ENCODE measurements at places on chromosomes 1 and 21.

DNA sequence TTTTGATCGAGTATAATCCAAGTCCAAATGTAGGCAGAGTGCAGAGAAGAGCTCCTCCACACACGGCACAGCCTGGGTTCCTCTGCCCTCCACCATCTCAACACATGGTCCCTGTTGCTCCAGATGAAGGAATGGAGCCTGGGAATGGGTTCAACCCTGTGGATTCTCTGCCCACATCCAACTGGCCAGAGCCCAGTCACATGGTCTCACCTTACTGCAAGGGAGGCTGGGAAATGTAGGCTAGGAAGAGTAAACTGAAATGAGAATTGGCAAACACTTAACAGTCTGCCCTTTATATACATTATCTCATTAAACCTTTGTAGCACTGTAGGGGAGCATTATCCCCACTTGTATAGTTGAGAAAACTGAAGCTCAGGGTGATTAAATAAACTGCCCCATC, 60.1 kb upstream of the RAB4A start:
- no peak for DNase-seq

GRCh38 chr1:84174051-84174556, 30.0 kb downstream of the PRKACB start:
- DNase-seq = no peak

- no peak for DNase-seq
Observed at GRCh38 chr1:225121095-225121494, 191.6 kb downstream of the DNAH14 start.

- no peak for DNase-seq
Observed at GRCh38 chr1:10653370-10654125, 142.9 kb downstream of the CASZ1 start.

- DNase-seq = no peak
Observed at GRCh38 chr1:212119397-212119837, 83.9 kb downstream of the DTL start.

DNA sequence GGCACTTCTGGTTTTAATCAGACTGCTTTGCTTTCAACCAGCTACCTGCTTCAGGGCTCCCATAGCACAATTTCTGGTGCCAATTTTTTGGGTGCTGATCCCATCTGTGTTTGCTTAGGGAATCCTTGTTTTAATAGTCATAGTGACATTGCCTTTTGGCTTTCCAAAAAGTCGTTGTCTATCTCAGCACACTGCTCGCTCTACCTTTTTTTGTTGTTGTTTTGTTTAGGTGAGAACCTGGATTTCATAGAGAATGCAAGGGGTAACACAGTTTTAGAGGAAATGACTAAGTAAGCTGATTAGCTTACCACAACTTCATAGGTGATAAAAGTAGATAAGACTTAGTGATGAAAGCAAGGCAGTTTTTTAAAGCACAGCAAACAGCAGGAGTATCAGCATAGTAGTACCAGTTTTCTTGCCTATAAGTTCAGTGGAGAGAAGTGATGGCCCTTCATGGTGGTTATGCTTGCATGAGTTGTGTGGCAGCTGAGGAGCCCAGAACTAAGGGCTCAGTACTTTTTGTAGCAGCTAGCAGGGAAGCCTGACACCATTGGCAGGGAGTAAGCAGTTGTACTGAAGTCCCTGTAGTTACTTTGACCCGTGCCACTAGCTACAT, 31.3 kb downstream of the NEK7 start:
- DNase-seq = no peak

GRCh38 chr1:65277605-65278347, 31.6 kb upstream of the DNAJC6 start:
- no peak for DNase-seq

DNA sequence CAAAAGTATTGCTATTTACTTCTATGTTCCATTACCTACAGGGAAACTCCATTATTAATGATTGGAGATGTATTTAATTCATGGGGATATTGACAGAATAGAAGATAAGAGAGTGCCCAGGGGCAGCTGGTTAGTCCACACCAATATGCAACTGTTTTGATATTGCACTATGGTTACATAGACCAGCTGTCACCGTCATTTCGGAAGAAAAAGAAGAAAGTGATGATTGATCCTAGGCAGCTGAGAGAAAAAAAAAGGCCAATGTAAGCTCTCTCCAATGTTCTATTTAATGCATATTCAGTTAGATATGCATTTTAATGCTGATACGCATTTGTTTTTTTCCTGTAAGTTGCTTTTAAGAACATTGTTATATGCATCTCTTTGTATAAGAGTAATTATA, 1367.2 kb downstream of the KCNT2 start:
- peak; percentile 92 for DNase-seq

- no peak for DNase-seq
Observed at GRCh38 chr1:116971965-116972673, 29.4 kb upstream of the CD101 start.

GRCh38 chr1:104795931-104796330, 1046.2 kb downstream of the AMY1C start:
- DNase-seq = no peak

DNA sequence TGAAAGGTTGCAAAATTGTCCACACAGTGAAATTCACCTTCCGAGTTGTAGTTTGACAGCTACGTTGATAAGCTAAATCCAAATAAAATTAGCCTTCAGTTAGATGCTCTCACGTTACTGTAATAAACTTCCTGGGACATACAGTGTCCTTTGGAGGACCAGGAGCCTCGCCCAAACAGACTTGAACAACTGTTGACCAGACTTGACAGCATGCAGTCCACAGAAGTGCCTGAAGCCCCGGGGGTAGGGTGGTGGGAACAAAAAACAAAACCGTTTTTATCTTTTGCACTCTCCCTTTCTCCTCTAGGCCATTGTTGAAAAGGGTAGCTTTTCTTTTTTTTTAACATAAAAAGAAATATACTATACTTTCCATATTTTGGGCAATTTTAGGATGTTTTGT, 172.8 kb upstream of the SAMSN1 start:
- peak; percentile 9 for DNase-seq

GRCh38 chr1:163583661-163584181, 262.0 kb downstream of the NUF2 start:
- peak; percentile 8 for DNase-seq

GRCh38 chr1:66335859-66336640, 197.9 kb upstream of the SGIP1 start:
- peak; percentile 53 for DNase-seq

DNA sequence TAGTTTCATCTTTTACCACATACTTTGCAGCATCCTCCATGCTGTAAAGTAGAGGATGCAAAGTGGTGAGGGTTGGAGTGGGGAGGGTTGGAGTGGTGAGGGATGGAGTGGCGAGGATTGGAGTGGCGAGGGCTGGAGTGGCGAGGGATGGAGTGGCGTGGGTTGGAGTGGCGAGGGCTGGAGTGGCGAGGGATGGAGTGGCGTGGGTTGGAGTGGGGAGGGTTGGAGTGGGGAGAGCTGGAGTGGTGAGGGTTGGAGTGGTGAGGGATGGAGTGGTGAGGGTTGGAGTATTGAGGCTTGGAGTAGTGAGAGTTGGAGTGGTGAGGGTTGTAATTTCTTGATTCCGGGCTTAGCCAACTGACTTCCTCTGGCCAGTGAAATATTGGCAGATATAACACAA, 618.3 kb downstream of the MRPL39 start:
- DNase-seq = no peak

DNA sequence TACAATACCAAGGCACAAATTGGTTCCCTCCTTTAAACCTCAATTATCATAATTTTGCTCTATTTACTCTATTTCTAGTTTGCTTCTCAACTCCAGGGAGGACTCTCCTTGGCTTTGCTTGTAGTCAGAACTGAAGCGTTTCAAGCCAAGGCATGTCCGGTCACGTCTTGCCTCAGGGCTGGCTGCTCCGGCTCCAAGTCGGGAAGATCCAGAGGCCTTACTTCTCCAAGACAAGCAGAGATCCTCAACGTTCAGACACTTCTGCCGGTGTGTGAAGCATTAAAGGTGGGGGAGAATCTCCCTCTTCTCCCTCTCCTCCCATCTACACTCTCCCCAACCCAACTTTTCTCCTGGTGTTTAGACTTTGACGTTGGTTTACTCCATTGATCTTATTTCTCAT, 7.2 kb upstream of the HHAT start:
- no peak for DNase-seq
